ENCODE measurements at places on chromosomes 3 and 15.

- DNase-seq: no peak
Observed at GRCh38 chr3:14482271-14482721, 57.8 kb downstream of the GRIP2 start.

DNA sequence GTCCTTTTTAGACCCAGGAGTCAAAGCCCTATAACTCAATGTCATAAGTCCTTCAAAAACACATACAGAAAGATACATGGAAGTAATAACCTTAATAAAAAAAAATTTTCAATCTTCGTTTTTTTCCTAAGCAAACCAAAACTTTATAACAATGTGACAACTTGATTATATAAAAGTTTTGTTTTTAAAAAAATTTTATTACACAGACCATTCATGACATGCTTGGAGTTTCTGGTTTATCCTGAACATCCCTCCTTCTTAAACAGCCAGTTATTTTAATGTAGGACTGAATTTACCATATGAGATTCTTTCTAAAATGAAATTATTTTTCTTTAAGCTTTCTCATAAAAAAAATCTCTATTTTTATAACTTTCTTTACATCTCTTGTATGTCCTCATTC is 30.7 kb downstream of the IQCF6 start:
- no peak for DNase-seq

DNA sequence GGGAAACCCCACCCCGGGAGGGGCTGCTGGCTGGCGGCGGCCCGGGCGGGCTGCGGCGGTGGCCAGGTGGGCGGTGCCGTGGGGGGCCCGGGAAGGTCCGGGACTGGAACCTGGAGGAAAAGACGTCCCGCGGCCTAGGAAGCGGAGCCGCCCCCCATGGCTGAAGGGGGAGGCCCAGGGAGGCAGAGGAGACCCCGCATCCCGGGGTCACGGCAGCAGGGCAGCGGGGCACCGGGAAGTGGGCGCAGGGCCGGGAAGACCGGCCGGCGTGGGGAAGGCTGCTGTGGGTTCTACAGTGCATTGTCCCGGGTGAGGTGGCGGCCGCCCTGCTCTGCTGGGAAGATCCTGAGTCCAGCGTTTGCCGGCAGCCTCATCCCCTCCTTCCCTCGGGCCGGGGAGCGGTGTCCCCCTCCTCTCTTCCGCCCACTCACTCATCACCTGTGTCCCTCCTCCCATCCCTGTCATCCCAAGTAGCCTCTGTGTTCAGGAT is 525 bp upstream of the FSTL1 start:
- no peak for DNase-seq

DNA sequence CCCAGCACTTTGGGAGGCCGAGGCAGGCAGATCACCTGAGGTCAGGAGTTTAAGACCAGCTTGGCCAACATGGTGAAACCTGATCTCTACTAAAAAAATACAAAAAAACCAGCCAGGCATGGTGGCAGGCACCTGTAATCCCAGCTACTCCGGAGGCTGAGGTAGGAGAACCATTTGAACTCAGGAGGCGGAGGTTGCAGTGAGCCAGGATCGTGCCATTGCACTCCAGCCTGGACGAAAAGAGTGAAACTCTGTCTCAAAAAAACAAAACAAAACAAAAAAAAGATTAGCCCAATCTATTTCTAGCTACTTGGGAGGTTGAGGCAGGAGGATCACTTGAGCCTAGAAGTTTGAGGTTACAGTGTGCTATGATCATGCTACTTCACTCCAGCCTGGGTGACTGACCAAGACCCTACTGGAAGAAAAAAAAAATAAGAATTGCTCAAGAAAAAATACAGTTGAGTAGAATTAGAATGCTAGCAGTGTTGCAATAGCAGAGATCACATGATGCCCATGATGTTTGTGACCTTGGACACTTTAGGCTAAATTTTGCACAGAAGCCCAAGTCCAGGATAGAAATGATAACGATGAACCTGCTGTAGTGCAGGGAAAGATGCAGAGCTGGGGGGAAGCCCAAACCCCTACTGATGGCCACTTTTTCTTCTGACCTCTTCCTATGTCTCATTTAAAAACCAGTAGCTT is 162.2 kb downstream of the LPP start:
- no peak for DNase-seq

- DNase-seq: no peak
Observed at GRCh38 chr3:84109911-84110310, 848.9 kb upstream of the CADM2 start.

GRCh38 chr3:31369637-31370379 is 162.9 kb upstream of the STT3B start:
- peak; percentile 8 for DNase-seq

DNA sequence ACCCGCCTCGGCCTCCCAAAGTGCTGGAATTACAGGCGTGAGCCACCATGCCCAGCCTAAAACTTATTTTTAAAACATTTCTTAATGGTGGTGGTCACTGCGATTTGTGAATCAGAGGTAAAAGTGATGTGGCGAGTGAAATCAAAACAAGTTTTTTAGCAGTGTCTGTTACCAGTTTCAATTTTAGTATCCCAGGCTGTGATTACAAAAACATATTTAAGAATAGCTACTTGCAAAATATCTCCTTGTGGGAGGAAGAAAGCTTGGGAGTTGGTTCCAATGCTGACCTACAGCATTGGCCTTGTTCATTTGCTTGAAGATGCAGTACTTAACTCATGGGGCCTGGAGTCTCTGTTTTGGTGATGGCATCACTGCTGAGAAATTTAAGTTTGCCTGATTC is 4.5 kb downstream of the RAB7A start:
- DNase-seq: no peak
